CD4-positive, alpha-beta T cell treated with Interleukin-21 for 1 hour (primary cell): ENCODE measurements at places on chromosomes 5 and 9.

GRCh38 chr5:135448791-135449507 lies 1.8 kb upstream of the DCANP1 start:
- DNase-seq = no peak

DNA sequence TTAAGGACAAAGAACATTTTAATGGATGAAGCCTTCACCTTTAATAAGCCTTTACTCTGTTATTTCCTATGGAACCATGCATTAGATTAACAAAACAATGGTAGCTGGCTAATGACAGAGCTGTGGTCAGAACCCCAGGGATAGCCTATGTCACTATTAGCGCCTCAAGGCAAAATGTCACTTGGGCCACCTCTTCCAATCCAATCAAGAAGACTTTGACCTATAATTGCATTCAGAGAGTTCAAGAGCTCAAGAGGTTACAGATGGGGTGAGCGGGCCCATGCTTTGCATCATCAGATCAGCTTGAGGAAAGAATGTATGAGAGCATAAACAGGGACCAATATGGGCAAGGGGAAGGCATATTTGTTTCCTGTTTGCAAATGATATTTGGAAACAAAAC lies 425.1 kb downstream of the ARHGEF28 start:
- DNase-seq = no peak

- DNase-seq = no peak
Measured at GRCh38 chr9:69060766-69061165, 25.2 kb downstream of the FXN start.

GRCh38 chr9:131651599-131651998 lies 88.3 kb downstream of the RAPGEF1 start:
- DNase-seq = no peak

- no peak for DNase-seq
Measured at GRCh38 chr5:148623741-148624140, 30.6 kb downstream of the HTR4 start.
